ENCODE measurements at places on chromosomes 11 and 22.

GRCh38 chr11:75342231-75342918 is 9.1 kb downstream of the ARRB1 start:
- no peak for DNase-seq

GRCh38 chr11:92859156-92859690 is 110.2 kb upstream of the MTNR1B start:
- DNase-seq: no peak

GRCh38 chr22:30893434-30894370 is 74.9 kb downstream of the MORC2 start:
- no peak for DNase-seq

DNA sequence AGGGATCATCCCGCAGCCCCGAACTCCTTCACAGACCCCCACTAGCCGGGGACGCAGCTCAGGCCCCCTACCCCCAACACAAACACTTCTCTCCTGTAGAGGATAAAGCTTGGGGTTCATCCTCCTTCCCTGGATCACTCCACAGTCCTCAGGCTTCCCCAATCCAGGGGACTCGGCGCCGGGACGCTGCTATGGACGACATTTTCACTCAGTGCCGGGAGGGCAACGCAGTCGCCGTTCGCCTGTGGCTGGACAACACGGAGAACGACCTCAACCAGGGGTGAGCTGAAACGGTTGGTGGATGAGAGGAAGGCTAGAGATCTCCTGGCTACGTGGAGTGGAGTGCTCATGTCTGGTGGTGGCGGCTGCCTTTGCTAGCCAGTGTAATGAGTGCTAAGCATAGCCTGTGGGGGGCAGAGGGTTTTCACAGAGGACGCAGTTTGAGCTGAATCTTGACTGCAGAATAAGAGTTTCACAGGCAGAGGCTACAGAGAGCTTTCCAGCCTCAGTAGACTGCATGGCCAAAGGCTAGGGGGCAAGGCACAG is 580 bp downstream of the ILK start:
- peak; percentile 66 for DNase-seq

DNA sequence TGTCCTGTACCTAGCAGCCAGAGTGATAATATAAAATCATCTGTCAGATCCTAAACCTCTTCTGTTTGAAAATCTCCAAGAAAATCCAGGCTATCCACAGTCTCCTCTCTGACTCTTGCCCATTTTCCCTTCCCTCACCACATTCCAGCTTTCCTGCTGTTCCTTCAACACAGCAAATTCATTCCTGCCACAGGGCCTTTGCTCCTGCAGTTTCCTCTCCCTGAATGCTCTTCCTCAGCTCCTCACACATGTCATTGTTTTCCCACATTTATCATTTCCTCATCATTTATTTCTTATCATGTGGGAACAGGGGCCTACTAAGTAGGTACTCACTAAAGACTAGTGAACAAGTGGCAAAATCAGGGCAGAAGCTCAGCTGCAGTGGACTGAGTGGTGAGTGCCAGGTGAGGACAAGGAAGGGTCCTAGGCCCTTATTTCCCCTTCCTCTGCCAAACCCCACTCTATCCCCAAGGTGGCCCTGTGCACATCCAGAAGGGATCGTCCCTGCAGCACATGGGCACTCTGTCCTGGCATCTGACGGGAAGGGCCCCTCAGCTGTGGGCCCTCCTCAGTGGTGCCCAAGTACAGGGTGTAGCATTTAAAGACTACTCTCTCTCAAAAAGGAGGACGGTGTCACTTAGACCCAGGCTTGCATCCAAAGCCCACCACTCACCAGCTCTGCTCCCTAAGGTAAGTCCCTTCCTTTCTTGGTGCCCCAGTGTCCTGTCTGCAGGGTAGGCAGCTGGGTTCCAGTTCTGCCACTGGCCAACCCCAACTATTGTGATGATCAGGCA is 2.0 kb downstream of the LRRC32 start:
- no peak for DNase-seq

DNA sequence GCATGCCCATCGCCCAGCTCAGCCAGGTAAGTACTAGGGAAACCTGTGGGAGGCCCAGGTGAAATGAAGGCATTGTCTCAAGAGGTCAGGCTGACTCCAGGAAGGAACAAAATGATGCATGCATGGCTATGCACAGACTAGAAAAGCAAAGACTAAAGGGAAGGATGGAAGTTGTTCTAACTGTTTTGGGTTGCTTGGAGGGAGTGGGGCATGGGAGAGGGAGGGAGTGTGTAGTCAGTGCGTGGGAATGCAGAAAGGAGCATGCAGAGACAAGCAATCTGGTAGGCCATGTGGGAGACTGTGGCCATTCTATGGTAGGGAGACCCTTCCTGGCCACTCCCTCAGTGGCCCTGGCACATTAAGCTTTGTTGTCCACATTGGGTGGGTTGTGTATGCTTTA is 2.9 kb downstream of the MICAL3 start:
- no peak for DNase-seq

GRCh38 chr11:76791861-76792260 is 8.7 kb downstream of the TSKU start:
- DNase-seq: peak; percentile 58

DNA sequence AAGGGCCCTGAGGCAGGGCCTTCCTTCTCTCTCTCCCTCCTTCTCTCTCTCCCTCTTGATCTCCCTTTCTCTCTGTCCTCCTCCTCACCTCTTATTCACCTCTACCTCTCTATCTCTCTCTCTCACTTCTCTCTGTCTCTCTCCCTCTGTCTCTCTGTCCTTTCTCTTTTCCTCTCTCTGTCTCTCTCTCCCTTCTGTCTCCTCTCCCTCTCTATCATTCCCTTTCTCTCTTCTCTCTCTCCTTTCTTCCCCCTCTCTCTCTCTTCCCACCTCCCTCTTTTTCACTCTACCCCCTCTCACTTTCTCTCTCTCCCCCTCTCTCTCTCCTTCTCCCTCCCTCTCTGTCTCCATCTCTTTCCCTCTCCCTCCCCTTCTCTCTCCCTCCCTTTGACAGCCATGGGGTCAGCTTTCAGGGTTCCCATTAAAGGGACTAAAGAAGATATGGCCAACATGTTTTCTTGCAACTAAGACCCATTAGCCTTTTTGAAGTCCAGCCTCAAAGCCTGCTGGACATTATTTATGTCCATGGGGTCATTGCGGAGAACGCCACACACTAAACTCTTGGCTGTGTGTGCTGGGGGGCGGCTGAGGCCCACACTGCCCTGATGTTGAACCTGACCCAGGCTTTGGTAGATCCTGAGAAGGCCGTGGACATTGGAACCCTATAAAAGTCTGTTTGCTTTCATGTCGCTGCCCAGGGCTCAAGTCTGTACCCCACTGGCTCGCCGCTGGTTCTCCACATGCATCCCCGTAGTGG is 15.0 kb downstream of the ANO1 start:
- no peak for DNase-seq

- peak; percentile 49 for DNase-seq
Measured at GRCh38 chr11:75547617-75548058, 14.4 kb upstream of the SERPINH1 start.

DNA sequence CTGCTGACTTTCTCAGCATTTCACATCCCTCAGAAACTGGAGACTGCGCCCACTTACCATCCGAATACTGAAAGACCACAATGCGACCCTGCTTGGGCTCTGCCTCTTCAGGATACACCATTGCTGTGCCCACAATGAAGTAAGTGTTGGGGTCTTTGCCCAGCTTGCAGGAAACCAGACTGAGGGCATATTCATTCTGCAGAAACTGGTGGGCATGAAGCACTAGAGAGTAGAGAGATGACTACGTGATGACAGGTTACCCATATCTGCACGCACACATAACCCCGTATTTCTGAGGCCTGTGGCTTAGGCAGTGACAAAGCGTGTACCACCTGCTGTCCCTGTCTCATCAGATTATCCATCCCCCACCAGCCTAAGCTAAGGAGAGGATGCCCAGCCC is 14.6 kb upstream of the VWCE start:
- DNase-seq: no peak

GRCh38 chr22:30753701-30754100 is 59.0 kb downstream of the OSBP2 start:
- no peak for DNase-seq

- no peak for DNase-seq
Measured at GRCh38 chr22:50673231-50674129, 857 bp downstream of the SHANK3 start.

Data from LHCN-M2 (cell line).